ENCODE measurements at places on chromosomes 3 and 15. TPM values are rescaled to one million over a fixed set of nuclear protein-coding genes. Genes with fewer than 3 reads are reported as not detected.
A peak's percentile ranks its signal among the peaks of the same experiment; 100 is the strongest.

The AMIGO3 gene
- 0.89 TPM for total RNA-seq

DNA sequence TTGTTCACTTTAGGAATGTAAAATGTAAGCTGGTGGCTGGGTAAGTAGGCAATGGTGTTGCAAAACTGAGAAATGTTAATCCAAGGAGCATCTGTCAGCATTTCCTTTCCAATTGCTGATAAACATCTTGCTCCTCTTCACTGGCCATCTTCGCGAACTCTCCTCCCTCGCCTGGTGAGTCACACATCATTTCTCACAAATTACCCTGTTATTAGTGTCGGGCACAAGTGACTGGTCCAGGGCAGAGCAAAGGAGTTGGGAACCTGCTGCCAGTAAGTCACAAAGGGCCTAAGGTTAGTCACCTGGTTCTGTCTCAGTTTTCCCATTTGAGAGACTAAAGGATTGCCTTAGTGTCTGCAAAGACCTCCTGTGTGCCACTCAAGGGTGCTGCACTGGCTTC is 13.0 kb downstream of the CERS3 start:
- no peak overlapping the region for H3K27ac ChIP-seq
- no peaks in the 10 kb centered on the region for H3K36me3 ChIP-seq
- peaks cover 14% of the 10 kb centered on the region for H3K27me3 ChIP-seq
- H3K4me3 ChIP-seq = no peak overlapping the region

The CX3CR1 gene
- not detected for total RNA-seq

DNA sequence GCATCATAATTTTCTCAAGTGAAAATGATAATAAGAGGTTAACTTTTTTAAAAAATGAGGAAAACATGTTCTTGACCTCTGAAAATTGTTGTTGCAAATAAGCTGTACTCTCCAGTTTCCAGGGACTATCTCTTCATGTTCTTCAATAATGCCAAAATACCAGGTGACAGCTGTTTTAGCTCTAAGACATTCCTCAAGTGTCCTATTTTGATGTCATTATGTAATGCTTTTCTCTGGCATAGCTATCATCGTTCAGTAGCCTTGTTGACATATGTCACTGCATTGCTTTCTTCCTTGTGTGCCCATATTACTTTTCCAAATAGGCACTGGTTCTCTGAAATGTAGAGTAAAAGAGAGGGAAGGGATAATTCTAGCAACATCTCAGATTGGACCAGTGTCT is 5.7 kb upstream of the FILIP1L start:
- no peak for DNase-seq
- H3K4me3 ChIP-seq = no peak overlapping the region
- no peaks in the 10 kb centered on the region for H3K27me3 ChIP-seq
- H3K4me1 ChIP-seq = peaks cover 36% of the 10 kb centered on the region

The CYP11A1 gene
- 1.0 TPM for total RNA-seq

- no peak overlapping the region for H3K27ac ChIP-seq
- DNase-seq = no peak
- peaks cover under 1% of the 10 kb centered on the region for H3K27me3 ChIP-seq
- peaks cover 7% of the 10 kb centered on the region for H3K4me1 ChIP-seq
- no peak overlapping the region for H3K4me3 ChIP-seq
Observed at GRCh38 chr3:16504692-16505091, 8.8 kb downstream of the RFTN1 start.

- H3K27ac ChIP-seq = no peak overlapping the region
- H3K36me3 ChIP-seq = no peaks in the 10 kb centered on the region
- peaks cover 62% of the 10 kb centered on the region for H3K27me3 ChIP-seq
- DNase-seq = peak; percentile 12
Observed at GRCh38 chr3:58333206-58334012, 717 bp downstream of the PXK start.

- no peak overlapping the region for H3K4me3 ChIP-seq
- H3K27me3 ChIP-seq = no peaks in the 10 kb centered on the region
- no peak for DNase-seq
- peaks cover 9% of the 10 kb centered on the region for H3K4me1 ChIP-seq
Observed at GRCh38 chr3:125356140-125357026, 18.7 kb downstream of the ZNF148 start.

DNA sequence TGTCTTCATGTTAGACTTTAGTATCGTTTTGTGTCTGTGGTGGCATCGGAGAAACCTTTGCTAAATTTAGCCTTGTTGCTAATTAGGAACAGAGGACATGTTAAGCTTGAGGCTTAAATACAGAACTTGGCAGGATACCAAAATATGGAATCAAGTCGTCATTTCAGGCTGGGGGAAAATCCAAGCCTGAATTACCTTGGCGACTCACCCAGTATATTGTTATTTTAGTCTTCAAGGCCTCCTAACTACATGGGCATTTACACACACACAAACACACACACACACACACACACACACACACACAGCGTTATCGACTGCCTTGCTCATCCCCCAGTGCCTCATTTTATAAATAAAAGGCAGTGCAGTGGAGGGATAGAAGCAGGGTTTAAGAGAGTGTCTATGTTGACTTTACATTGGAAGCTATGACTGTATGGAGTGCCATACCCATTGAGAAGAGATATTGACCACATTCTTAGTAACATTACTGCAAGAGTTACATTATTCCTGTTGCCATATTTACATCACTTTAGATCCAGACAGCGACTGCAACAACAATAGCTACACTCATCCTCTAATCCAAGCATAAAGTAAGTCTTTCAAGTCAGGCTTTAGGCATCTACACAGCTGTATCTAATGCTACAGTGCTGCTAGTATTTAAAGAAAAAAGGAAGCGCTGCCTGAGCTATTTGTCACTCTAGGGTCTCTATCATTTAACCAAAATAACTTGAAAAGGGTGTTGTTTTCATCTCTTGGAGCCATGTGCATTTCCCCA is 210.8 kb upstream of the SEMA6D start:
- no peak overlapping the region for H3K4me3 ChIP-seq
- no peaks in the 10 kb centered on the region for H3K27me3 ChIP-seq
- peaks cover 7% of the 10 kb centered on the region for H3K4me1 ChIP-seq
- H3K36me3 ChIP-seq = no peaks in the 10 kb centered on the region

The GOLGA6A gene
- total RNA-seq = not detected

DNA sequence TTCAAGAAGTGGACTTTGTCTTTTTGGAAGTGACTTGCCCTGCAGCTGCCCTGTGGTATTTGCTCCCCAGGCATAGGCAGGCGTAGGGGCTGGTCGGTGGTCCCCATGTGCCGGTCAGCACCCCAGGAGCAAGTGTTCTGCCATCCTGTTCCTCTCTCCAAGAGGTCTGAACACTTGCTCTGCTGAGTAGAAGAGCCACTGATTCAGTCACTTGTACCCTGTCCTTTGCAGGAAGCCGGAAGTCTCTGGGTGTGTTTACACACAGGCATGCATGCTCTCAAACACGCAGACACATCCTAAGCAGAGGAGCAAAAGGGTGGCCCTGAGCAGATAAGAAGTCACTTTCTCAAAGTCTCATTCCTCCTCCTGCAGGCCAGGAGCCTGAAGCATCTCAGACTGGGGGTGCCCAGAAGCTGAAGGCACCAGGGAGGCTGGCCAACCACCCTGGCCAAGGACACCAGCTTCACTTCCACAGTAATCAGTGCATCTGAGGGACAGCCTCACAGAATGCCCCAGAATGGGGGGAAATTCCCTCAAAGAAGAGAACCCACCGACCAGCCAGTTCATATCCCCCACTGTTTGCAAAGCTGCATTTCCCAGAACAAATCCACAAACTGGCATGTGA is 88.7 kb upstream of the POMGNT2 start:
- H3K27ac ChIP-seq = no peak overlapping the region
- H3K4me1 ChIP-seq = peaks cover 9% of the 10 kb centered on the region
- H3K4me3 ChIP-seq = no peak overlapping the region

The FGF12 gene
- total RNA-seq = 3.0 TPM

DNA sequence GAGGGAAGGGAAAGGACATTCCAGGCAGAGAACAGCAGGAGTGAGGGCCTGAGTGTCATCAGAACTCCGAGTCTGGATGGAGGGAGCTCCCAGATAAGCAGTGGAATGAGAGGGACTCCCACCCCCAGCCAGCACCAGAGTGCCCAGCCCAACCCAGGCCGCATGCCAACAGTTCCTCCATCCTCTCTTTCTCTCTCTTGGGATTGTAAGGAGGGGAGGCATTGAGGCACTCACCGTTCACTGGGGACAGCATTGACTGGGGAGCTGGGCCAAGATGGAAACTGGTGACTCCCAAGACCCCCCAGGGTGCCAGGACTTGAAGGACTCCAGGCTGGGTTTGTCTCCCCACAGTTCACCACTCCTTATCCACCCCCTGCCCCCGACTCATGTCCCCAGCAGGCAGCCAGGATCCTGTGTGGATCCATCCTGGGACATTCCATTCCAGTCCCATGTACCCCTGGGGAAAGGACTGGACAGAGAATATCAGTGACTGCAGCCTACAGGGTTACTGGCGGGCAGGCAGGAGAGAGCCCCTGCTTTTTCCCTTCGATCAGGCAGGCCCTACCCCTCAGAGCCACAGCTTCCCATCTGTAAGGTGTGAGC is 15.7 kb downstream of the PTH1R start:
- peaks cover 15% of the 10 kb centered on the region for H3K4me1 ChIP-seq
- H3K4me3 ChIP-seq = peak overlapping the region; percentile 87
- H3K27ac ChIP-seq = no peak overlapping the region
- H3K27me3 ChIP-seq = peaks cover 24% of the 10 kb centered on the region
- DNase-seq = no peak
- H3K36me3 ChIP-seq = no peaks in the 10 kb centered on the region

GRCh38 chr15:66024116-66024515 is 154.8 kb downstream of the RAB11A start:
- no peaks in the 10 kb centered on the region for H3K4me1 ChIP-seq
- no peaks in the 10 kb centered on the region for H3K36me3 ChIP-seq
- no peak overlapping the region for H3K4me3 ChIP-seq
- DNase-seq = no peak
- H3K27me3 ChIP-seq = peaks cover 4% of the 10 kb centered on the region

All from neural crest cell (in vitro differentiated cells).